ENCODE measurements at places on chromosomes 1 and 21. TPM values are rescaled to one million over a fixed set of nuclear protein-coding genes. Genes with fewer than 3 reads are reported as not detected.

GRCh38 chr1:192958871-192959270, 100.3 kb downstream of the UCHL5 start:
- no peak for DNase-seq

DNA sequence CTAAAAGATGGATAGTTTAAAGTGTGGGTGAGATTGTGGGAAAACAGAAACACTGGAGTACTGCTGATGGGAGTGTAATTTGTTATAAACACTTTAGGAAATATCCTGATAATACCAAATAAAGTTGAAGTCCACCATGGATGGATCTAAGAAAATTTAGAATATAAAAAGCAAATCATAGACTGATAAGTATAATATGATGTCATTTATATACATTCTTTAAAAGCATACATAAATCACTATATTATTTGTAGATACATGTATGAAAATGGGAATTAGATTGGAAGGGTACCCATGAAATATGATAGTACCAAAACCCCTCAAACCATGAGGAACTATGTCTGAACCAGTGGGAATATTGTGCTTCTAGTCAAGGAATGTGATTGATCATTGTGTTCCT, 7.9 kb downstream of the ZMPSTE24 start:
- DNase-seq, result no peak

GRCh38 chr21:44377201-44377921, 23.9 kb downstream of the TRPM2 start:
- no peak for DNase-seq

GRCh38 chr1:32336963-32337675, 1.1 kb upstream of the MARCKSL1 start:
- no peak for DNase-seq

GRCh38 chr1:212791261-212791675, 309 bp downstream of the NSL1 start:
- DNase-seq, result no peak

GRCh38 chr1:21622466-21623315, 46.5 kb downstream of the RAP1GAP start:
- no peak for DNase-seq

DNA sequence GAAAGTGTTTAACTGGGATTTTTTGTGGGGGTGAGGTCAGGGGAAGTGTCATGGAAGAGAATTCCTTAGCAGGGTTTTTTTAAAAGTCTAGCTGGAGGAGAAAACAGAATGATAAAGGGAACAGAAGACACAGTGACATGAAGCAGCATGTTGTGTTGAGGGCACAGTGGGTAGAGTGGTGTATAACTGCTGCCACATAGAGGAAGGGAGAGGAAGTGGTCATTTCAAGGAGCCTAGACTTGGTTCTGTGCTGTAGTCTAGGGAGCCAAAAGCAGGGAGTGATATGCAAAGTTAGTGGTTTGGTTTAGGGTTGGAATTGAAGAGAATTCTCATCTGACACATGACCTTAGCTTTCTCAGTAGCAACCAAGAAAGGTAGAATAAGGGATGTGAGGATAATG, 10.2 kb downstream of the EEIG2 start:
- DNase-seq, result no peak

The CD1D gene
- polyA plus RNA-seq, result 7.6 TPM

The SLC9C2 gene
- polyA plus RNA-seq, result 0.25 TPM

The ZNF593OS gene
- 1.0 TPM for polyA plus RNA-seq

The STIL gene
- polyA plus RNA-seq, result 10.5 TPM

The NASP gene
- 338 TPM for polyA plus RNA-seq

The LIPI gene
- 0.68 TPM for polyA plus RNA-seq

The TMEM54 gene
- polyA plus RNA-seq, result 7.7 TPM
